Hematopoietic multipotent progenitor cell treated with erythropoietin and hydrocortisone succinate and interleukin-3 and kit ligand, for 15 days (in vitro differentiated cells): ENCODE measurements at places on chromosomes 6 and 20.

DNA sequence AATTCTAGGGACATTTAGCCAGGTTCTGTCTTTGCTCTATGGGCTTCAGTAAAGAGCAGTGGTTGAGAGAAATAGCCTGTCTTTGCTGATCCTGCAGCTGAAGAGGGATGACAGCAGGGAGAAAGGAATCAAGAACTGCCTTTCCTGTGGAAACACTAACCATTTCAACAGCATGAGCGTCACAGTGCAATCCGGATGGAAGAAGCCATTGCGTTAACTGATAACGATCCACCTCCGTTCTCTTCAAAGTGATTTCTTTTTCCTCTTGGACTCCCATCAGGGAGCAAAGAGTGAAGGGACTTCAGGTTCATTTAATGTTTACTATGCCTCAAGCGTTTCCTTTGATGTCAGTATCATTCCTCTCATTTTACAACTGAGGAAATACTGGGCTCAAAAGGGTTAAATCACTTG lies 35.2 kb upstream of the EEF1E1 start:
- no peak for DNase-seq

- no peak for DNase-seq
Measured at GRCh38 chr20:4160761-4161305, 145.5 kb upstream of the RNF24 start.

- DNase-seq = no peak
Measured at GRCh38 chr6:158669145-158670035, 19.5 kb downstream of the SYTL3 start.

GRCh38 chr6:11078266-11078665 lies 15.4 kb upstream of the SMIM13 start:
- DNase-seq = no peak

DNA sequence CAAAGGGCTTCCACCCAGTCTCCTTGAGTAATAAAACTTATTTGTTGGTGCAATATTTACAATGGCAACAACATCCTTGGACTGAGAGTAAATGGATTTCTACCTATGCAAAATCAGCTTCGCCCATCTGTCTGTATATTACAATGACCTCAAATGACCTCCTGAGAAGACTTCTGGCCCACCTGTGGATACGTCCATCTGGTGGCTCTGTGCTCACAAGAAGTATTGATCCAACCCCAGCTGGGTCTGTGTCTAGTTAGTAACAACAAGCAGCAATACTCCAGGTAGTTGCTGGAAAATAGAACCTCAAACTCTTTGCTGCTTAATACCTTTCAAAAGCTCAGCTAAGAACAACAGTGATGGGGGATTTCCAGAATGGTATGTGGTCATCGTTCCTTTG lies 34.7 kb upstream of the GSTA4 start:
- DNase-seq = no peak

DNA sequence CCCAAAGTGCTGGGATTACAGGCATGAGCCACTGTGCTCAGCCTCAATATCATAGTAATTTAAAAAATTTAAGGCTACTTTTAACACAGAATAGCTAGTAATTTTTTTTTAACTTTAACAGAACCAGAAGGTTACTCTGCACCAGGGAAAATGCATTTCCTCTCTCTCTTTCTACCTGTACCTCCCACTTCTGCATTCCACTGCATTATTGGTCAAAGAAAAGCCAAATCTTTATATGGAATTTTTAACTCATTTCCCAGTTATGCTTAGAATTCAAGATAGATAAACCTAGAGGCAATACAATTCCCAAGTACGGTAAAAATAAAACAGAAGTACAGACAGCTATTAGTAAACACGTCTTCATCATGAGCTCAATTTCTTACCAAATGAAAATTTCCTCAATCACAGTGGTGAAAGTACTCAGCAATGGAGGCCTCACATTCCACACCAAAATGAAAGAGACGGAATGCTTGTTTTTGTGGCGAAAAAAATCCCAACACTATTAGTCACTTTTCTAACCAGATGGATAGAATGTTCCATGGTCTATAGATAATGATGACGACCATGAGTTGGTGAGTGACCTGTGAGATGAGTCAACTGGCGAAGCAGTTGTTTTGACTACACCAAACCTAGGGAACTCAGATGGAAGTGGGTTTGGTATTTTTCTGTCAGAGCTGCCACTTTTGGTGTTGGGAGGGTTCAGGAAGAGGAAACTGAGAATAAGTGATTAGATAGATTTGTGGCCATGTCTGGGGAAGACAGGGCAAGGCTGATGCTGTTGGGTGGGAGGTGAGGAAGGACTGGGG lies 104.7 kb upstream of the SGK1 start:
- no peak for DNase-seq
